ELR (cell line): ENCODE measurements at places on chromosomes 5 and 9.

- DNase-seq = peak; percentile 47
These were observed 1.2 kb downstream of the BNC2 start for GRCh38 chr9:16869131-16869881.

- DNase-seq = no peak
These were observed 84.4 kb upstream of the SLC28A3 start for GRCh38 chr9:84424931-84425330.

DNA sequence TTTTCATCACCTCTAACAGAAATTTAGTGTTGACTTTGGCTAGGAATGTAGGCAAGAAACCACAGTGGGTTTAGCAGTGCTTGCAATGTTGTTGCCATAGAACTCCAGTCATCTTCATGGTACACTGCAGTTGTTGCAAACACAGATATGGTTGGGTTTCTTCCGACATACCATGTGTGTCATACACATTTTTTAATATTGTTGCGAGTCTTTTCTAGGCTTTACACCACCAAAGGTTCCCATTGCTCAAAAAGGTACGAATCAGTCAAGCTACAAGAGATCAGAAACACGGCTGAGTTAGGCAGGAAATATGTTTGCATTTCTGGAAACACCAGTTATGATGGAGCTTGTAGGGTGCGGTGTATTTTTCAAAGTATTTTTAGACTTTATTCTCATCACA lies 172.4 kb downstream of the SYK start:
- DNase-seq = no peak

GRCh38 chr9:136476369-136477150 lies 6.3 kb downstream of the SEC16A start:
- no peak for DNase-seq

- DNase-seq = no peak
These were observed 266.4 kb upstream of the ZNF608 start for GRCh38 chr5:125012727-125013451.

- no peak for DNase-seq
These were observed 28.8 kb downstream of the GARNL3 start for GRCh38 chr9:127293328-127293727.
